ENCODE measurements at places on chromosomes 6 and 20.

- DNase-seq, result no peak
Measured at GRCh38 chr20:38387953-38388352, 41.7 kb downstream of the LBP start.

GRCh38 chr6:143401636-143402370, 48.7 kb downstream of the ADAT2 start:
- no peak for DNase-seq

- no peak for DNase-seq
Measured at GRCh38 chr20:36859282-36859555, 16.7 kb upstream of the TLDC2 start.

DNA sequence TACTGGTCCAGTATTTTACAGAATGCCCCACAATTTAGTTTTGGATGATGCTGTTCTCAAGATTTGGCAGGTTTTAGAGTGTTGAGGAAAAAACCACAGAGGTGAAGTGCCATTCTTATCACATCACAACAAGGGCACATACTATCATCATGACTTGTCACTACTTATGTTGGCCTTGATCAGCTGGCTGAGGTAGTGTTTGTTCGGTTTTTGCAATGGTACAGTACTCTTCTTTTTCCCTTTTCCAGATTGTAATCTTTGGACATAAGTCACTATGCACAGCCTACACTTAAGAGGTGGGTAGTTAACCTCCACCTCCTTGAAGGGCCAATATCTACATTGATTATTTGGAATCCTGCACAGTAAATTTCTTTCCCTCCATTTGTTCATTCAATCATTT, 8.8 kb downstream of the TENT5A start:
- no peak for DNase-seq

DNA sequence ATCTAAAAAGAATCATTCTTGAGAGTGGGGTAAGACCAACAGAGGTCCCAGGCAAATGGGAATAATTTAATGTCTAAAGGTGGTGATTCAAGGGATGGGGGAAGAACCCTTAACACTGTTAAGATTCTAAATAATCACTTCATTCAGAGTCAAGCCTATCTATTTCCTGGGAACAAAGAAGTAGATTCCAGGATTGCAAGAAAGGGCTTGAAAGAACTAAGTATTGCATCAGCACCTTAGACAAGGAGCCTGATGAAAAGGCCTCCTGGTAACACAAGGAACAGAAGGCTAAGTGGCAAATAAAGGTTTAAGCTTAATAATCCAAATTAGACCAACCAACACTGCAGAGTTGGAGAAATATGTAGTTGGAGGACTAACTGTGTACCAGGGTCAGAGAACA, 620.7 kb upstream of the BTBD3 start:
- no peak for DNase-seq

- no peak for DNase-seq
Measured at GRCh38 chr6:20631549-20631924, 97.3 kb downstream of the CDKAL1 start.

DNA sequence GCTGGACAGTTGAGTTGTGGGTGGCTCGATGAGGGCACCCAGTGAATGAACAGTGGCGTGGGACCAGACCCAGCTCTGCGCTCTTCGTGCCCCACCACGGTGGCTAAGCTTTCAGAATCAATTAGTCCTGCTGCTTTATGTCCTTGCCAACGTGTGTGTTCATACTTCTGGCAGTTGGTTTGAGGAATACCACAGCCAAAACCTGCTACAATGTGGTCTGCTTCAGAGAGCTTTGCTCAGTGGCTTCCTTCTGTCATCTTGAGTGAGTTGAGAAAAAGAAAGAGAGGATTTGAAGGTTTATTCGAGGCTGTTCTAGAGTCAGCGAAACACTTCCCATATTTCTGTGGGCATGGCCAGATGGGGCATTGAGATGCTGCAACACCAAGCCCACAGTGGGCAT, 39.5 kb upstream of the SLC22A2 start:
- no peak for DNase-seq

- no peak for DNase-seq
Measured at GRCh38 chr6:72620871-72621290, 983 bp upstream of the KCNQ5 start.

GRCh38 chr6:88480816-88481215, 314.7 kb upstream of the CNR1 start:
- no peak for DNase-seq

- no peak for DNase-seq
Measured at GRCh38 chr6:38114976-38115625, 295.6 kb downstream of the ZFAND3 start.

DNA sequence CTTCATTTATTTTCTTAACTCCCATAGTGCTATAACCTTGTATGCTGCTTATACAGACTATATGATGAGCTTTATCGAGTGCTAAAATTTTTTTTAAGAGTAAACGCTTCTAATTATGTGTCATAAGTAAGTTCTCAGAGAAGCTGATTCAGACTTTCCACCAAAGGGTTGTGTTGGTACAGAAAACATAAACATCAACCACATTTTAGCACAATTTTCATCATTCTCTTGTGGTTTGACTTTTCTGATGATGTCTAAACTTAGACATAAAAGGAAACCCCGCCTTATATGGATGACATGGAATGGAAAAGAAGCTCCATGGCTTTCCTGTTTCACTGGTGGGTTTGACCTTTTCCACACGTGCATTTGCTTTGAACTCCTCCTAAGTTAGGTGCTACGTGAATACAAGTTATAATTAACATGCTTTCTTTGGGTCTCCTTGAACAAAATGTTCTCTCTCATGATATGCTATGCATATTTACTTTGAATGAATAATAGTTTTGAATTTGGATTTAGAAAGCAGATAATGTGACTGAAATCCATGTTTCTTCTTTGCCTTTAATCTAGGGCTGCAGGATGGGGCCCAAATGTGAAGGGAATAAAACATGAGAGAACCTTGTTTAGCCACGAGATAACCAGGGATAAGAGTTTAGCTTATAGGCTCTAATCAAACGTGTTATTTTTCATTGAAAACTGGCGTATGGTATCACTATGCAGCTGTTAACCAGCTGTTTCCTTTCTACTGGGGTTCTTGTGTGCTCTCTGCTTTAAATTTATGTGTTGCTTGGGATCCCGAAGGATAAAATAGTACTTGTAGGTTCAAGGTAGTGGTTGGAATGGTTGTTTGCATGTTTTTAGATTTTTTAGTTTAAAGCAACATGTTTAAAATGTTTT, 127.1 kb upstream of the AHI1 start:
- DNase-seq, result no peak

- no peak for DNase-seq
Measured at GRCh38 chr6:109230453-109230852, 135.1 kb downstream of the CEP57L1 start.

GRCh38 chr6:91654357-91654756, 1067.5 kb upstream of the MAP3K7 start:
- DNase-seq, result no peak

- no peak for DNase-seq
Measured at GRCh38 chr6:32882879-32883250, 28.9 kb downstream of the PSMB9 start.

DNA sequence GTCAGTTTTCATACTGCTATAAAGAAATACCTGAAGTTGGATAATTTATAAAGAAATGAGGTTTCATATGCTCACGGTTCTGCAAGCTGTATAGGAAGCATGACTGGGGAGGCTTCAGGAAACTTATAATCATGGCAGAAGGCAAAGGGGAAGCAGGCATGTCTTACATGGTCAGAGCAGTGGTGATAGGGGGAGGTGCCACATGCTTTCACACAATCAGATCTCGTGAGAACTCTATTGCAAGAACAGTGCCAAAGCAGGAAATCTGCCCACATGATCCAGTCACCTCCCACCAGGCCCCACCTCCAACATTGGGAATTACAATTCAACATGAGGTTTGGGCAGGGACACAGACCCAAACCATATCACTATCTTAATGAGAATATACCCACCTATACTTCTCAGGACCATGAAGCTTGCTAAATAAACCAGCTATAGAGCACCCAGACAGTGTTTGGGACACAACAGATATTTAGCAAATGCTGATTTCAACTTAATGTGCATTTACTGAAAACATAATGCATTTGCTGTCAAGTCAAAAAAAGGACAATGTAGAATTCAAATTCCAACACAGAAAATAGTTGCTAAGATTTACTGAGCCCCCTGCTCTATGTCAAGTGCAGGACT, 63.8 kb downstream of the TNFRSF21 start:
- DNase-seq, result no peak

DNA sequence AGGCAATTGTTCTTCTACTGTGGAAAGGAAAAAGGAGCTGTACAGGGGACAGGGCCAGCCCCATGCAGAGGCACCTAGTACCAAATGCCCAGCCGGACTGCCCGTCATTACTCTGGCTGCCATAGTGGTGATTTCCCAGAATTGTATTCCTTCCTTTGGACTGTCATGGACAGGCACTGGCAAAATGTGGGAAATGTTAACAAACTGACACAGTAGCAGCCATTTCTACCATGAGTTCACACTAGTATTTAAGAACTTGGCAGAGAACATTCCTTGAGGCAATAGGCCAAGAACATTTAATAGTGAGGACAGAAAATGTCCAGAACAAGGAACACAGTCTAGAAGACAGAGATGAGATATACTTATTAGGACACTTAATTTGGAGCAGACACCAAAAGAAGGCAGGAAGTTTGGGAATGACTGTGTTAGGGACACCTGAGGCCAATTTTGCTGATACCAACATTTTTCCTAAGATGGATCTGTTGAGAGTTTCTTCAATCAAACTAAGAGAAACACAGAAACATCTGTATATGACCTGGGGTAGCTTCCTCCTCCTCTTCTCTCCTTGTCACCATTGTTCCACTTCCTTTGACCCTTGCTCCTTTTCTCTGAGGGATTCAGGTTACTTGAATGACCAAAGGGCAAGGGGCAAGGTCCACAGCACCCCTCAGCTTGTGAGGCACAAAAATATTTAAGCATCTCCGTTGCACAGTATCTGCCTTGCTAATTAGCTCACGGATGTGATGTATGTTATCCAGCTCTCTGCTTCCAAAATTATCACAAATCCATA, 14.9 kb downstream of the ADTRP start:
- DNase-seq, result no peak

DNA sequence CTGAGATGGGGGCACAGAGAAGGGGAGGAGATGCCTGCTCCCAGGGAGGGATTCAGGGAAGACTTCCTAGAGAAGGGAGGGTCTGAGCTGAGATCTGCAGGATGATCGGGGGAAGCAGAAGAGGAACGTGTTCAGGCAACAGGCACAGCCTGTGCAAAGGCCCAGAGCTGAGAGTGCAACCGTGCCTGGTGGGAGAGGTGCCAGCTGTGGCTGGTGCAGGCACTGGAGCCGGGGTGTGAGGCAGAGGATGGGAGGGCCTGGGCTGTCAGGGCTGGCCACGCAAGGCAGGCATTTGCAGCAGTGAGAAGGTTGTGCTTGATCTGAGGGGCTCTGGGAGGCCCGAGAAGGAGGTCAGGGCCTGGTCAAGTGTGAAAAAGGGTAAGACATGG, 27.7 kb downstream of the PTGIS start:
- DNase-seq, result no peak

- no peak for DNase-seq
Measured at GRCh38 chr6:149108038-149108748, 209.3 kb upstream of the TAB2 start.

- DNase-seq, result no peak
Measured at GRCh38 chr6:55833284-55833683, 42.1 kb downstream of the BMP5 start.

DNA sequence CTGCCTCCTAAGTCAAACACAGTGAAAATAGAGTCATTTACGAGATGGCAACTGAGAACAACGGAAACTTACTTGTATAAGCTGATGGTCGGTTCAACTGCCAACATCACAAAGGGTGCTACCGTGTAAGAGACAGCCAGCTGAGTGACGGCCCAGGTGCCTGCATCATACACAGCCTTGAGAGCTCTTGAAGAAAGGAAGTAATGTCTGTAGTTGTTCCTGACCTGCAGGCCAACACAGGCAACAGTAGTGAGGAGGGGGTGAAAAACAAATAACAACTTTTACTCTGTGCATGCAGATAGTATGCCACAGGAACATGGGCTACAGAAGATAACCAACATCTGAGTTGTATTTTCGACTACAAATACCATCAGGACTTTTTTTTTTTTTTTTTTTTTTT, 102.7 kb downstream of the MBOAT1 start:
- DNase-seq, result no peak

DNA sequence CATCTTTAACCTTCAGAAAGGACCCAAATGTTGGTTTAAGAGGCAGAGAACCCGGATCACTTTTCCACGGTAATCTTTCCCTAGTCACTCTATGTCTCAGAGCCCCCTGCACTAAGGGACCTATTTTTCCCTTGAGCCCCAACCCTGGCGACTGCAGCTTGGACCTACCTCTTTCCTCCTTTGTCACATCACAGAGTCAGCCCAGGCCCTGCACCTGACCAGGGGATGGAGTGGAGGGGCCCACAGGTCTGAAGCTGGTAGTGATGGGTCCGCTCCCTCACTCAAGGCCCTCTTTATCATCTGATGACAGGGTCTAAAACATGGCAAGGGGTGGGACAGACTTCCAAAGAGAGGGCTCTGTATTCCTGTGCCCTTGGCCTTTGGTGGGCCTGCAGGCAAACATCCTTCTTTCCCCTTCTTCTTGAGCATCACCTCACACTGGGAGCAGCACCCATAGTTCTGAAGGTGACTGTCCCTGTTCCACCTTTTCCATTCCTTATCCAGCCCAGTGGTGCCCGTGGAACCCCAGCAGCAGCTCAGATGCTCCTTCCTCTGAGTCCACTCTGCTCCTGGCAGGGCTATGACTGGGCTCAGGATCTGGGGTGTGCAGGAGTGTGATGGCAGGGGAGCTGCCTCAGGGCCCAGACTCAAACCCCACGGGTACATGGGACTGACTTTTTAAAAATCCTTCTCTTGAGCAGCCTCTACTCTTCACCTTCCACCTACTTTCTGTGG, 6.3 kb downstream of the RAET1L start:
- no peak for DNase-seq

DNA sequence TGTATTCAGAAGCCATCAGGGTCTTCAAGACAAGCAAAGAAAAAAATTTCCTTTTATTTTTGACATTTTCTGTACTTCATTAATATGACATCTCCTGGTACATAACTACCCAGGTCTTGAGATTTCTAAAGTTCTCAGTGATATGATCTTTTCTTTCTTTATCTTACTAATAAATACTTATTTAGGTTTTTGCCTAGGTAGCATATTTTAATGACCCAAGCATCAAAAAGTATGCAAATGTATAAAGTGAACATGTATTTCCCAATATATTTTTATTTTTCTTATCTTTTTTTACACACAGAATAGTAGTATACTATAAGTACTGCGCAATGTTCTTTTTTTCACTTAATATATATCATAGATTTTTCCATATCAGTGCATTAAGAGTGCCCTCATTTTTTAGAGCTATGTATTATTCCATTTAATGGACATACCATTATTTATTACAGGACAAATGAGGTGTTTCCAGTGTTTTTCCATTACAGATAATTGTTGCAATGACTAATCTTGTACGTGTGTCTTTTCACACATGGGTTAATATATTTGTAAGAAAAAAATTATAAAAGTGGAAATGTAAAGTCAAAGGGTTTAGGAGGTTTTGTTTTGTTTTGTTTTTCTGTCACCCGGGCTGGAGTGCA, 107.0 kb downstream of the KCNQ5 start:
- no peak for DNase-seq

Data from substantia nigra (tissue), 51 donors.